A549 (cell line): ENCODE measurements at places on chromosomes 1 and 21.

DNA sequence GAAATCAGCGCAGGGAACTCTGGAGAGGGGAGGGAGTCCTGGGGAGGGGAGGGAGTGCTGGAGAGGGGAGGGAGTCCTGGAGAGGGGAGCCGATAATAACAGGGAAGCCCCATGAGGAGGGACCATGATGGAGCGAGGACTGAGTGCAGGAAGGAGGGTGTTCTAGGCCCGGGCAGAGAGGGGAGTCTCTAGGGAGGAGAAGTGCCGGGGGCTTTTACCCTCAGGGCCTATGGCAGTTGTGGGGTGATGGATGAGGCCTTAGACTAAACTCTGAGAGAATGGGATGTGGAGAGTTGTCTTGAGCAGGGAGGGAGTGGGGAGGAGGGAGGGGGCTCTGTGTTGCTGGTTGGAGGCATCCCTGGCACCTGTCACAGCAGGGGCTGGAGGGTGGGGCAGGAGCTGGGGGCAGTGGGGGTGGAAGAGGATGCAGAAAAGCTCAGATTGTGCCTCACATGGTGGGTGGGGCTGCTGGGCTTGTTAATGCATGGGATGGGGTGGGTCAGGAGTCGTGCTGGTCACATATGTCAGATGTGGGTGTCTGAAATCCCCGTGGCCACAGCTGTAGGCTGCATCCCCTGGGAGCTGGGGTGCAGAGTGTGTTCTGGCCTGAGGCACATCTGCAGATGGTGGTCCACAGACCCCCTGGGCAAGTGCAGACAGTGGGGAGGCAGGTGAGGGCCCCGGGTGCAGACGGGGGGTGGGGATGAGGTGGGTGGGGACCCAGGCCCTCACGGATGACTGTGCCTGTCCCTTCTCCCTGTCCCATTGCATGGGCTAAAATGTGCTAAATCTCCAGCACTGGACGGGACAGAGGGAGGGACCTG is 88.4 kb upstream of the COL6A1 start:
- DNase-seq = no peak

GRCh38 chr1:109425391-109426280 is 612 bp downstream of the PSMA5 start:
- DNase-seq = peak; percentile 25

DNA sequence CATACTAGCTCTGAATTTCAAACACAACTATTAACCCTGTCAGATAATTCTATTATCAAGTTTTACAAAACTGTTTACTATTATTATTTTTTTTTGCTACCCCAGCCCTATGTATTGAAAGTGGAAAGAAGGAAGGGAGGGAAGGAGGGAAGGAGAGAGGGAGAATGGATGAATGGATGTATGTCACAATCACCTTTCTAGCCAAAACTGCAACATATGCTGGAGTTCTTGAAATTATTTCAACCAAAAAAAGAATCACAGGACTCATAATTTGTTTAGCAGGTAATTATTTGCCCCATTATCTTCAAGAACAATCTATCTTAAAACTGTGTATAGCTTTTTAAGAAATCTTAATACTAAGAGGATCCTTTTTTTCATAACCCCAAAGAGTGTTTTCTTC is 5.4 kb downstream of the NRIP1 start:
- DNase-seq = no peak

DNA sequence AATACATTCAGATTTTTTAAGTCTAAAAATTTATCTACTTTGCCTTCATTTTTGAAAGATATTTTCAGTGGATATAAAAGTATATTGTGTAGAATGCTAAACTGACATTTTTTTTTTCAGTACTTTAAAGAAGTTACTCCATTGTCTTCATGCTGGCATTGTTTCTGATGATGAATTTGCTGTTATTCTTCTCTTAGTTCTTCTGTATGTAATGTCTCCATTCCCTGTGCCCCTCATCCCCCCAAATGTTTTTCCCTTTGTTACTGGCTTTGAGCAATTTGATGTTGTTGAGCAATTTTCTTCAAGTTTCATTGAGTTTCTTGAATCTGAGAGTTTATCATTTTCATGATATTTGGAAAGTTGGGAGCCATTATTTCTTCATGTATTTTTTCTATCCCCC is 20.8 kb upstream of the VANGL1 start:
- DNase-seq = no peak

GRCh38 chr1:17594690-17595601 is 55.4 kb downstream of the ARHGEF10L start:
- DNase-seq = no peak

GRCh38 chr1:86596741-86597290 is 49.9 kb downstream of the CLCA4 start:
- DNase-seq = no peak

DNA sequence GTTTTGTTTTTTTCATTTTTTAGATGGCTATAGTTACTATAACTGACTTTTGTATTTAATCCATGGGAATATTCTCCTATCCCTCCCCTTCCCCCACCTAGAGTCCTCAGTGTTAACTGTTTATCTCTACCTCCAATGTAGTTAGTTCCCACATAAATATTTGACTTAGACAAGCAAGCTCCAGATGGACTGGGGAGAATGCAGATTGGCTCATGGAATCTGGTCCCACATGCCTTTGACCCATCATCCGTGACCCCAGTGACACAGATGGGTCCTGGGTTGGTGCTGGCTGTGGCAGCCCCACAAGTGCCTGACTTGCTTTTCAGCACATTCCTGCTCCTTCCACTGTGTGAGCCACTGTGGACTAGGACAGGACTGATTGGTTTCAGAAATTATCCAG is 41.8 kb downstream of the ATP2B4 start:
- DNase-seq = no peak

DNA sequence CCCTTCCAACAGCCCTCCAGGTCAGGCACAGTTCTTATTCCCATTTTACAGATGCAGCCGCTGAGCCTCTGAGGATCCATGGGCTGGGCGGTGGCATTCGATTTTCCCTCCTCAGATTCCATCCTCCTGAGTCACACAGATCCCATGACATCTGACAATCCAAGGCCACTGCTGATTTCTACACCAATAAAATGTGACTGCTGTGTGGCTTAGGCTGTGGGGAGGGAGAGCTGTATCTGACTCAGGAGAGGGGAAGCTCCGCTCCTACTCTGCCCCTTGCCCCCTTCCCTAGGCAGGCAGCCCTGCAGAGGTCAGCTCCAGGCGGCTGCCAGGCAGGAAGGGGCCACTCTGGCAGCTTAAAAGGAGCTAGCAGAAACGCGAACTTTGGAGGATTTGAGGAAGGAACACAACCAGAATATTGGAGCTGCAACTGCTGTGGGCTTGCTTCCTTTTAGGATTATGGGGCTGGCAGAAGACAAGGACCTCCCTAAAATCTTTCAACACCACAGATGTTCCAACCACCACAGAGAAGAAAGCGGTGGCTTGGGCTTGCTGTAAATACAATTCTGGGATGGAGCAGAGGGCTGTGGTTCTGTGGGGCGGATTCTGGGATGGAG is 50.0 kb downstream of the MRPL37 start:
- DNase-seq = peak; percentile 71

GRCh38 chr1:56370513-56370912 is 208.8 kb downstream of the PLPP3 start:
- DNase-seq = no peak

- DNase-seq = no peak
Observed at GRCh38 chr21:26120828-26121227, 49.7 kb downstream of the APP start.

DNA sequence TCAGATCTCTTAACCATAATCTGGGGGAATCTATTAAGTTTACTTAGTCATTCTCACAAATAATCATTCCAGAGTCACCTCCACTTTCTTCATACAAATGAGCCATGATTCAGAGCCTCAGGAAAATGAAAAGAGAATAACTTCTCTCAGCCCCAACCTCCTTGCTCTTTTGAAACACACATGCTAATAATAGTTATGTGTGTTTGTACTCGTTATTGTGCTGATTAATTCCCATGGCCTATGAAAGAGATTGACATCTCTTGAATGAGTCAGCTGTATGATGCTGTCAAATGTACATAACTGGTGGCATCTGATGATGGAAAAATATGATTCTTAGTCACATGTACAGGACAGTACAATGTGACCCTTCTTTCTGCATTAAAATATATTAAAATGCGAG is 41.5 kb downstream of the DTL start:
- no peak for DNase-seq

- no peak for DNase-seq
Observed at GRCh38 chr1:111958851-111959250, 30.6 kb downstream of the KCND3 start.

- DNase-seq = peak; percentile 50
Observed at GRCh38 chr1:33256471-33257206, at the start of gene ZNF362. TSS of gene ZNF362 (plus strand) at chr1:33256492. CDS start at chr1:33270575, 14,083 bp downstream.

- DNase-seq = no peak
Observed at GRCh38 chr21:39085843-39086405, 97.3 kb downstream of the PSMG1 start.

- DNase-seq = no peak
Observed at GRCh38 chr1:3086272-3086974, 17.4 kb downstream of the PRDM16 start.

DNA sequence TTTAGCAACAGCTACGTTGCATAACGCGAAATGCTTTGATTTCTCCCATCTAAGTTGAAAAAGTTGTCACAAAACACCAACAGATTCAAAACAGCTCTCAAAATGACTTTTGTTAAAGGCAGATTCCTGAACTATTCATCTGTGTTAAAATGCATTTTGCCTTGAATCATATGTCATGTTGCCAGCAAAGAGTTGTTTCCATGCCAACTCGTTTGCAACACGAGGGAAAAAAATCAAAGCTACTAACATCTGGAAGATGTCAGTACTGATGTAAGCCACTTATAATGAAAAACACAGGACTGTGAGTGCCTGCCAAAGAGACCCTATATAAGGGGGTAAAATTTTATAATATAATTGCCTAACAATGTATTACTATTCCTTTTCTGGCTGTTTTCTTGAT is 182.7 kb upstream of the PTBP2 start:
- DNase-seq = no peak

DNA sequence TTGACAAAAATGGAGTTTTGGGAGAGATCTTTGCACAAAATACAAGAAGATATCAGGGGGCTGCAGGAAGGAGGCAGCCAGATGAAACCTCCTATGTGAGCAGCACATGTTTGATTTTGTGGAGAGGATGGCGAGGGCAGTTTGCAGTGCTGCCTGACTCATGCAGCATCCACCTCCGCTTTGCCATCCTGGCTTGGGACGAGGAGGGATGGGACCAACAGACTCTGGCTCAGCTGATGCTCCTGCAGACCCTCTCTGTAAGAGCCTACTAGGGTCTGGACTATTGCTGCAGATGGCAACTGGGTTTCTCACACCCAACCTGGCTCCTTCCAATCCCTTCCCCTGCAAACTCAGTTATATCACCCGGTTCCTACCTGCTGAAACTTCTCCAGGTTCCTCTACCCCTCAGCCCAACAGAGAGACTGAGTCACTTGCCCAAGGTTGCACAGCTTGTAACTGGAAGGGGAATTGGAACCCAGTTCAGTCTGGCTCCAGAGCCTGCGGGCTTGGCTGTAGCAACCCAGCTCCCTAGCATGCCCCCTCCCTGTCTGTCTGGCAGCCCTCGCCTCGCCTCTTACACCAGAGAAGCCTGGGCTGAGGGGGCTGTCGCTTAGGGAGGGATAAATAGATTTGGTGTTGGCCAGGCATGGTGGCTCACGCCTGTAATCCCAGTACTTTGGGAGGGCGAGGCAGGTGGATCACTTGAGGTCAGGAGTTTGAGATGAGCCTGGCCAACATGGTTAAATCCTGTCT is 205.8 kb downstream of the PTPRU start:
- no peak for DNase-seq

GRCh38 chr1:42206164-42206563 is 41.6 kb upstream of the GUCA2A start:
- no peak for DNase-seq

GRCh38 chr21:36232641-36233040 is 76.0 kb downstream of the DOP1B start:
- no peak for DNase-seq

GRCh38 chr1:77378723-77379535 is 97.1 kb downstream of the AK5 start:
- DNase-seq = no peak

DNA sequence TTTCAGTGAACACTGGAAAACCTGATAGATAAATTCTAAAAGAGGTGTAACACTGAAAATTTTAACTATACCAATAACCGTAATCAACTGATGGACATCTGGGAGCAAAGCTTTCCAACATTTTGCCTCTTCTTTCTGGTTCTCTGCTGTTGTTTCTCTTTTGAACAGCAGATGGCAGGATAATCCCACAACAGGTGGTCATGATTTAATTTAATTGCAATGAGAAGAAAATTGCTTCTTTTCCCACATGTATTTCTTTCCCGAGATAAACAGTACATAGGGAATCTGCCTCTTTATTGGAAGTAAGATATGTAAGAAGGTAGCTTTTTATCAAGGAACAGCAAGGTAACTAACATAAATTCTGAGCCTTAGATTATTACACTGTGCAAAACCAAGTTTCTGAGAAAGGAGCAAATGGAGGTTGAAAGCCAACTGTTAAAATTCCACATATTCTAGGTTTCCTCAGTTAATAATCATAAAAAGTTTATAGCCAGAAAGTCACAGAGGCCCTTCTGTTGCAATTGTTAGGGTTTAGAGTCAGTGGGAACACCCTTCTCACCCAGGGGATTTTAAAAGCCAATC is 72.9 kb downstream of the RPS6KA1 start:
- peak; percentile 48 for DNase-seq

DNA sequence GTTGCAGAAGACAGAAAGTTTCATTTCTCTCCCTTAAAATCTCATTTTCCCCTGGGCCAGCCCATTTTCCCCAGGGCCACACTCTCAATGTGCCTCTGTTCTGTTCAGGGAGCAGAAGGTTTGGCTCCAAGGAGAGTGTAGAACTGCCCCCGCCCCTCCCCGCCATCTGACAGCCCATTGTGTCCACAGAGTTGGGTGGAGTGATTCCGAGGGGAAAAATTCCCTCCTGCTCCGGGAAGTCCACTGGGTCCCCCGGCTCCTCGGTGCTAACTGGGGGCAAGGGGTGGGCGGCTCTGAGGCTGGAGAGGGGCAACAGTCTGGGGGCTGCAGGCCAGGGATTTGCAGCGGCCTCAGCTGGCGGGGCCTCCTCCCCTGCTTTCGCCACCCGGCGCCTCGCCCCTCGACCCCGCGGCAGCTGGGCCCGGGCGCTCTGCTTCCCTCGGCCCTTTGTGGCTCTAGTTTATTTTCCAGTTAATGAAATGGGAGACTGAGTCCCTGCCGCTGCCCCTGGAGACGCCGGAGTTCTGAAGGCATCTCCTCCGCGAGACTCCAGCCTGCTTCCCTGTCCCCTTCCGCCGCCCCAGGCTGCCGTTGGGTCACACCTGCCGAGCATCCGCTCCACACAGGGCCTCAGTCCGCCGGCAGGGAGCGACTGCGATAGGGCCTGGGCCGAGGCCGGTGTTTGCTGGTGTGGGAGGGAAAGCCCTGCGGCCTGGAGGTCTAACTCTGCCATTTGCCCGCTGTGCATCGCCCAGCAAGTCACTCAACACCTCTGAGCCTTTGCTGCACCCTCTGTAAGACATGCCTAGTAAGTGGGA is 14.7 kb upstream of the KIRREL1 start:
- DNase-seq = no peak

GRCh38 chr1:87972811-87973210 is 644.1 kb downstream of the LMO4 start:
- DNase-seq = no peak

GRCh38 chr1:51570063-51570710 is 46.7 kb upstream of the OSBPL9 start:
- DNase-seq = no peak
